HAP-1 (cell line): ENCODE measurements at places on chromosomes 16 and 17.

DNA sequence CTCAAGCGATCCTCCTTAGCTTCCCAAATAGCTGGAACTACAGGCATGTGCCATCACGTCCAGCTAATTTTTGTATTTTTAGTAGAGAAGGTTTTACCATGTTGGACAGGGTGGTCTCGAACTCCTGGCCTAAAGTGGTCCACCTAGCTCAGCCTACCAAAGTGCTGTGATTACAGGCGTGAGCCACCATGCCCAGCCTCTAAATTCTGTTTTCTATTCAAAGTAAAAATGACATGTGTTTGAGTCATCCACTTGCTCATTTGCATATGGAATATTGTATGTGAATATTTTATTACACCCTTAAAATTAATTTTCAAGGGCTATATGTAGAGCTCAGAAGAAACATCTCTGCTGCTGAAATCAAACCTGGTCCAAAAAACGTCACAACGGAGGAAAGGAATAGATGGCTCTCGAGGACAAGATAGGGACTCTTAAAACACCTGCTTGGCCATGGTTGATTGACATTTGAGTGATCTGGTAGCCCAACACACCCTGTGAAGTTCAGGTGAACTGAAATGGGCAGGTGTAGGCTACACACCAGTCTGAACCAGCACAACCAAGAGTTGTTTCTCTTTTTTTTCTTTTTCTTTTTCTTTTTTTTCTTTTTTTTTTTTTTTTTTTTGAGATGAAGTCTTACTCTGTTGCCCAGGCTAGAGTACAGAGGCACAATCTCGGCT, 51.1 kb downstream of the SF3B3 start:
- no peak for DNase-seq

GRCh38 chr16:64990101-64990500, 131.8 kb downstream of the CDH11 start:
- DNase-seq, result no peak

GRCh38 chr16:1688807-1689560, 10.9 kb downstream of the JPT2 start:
- DNase-seq, result no peak

DNA sequence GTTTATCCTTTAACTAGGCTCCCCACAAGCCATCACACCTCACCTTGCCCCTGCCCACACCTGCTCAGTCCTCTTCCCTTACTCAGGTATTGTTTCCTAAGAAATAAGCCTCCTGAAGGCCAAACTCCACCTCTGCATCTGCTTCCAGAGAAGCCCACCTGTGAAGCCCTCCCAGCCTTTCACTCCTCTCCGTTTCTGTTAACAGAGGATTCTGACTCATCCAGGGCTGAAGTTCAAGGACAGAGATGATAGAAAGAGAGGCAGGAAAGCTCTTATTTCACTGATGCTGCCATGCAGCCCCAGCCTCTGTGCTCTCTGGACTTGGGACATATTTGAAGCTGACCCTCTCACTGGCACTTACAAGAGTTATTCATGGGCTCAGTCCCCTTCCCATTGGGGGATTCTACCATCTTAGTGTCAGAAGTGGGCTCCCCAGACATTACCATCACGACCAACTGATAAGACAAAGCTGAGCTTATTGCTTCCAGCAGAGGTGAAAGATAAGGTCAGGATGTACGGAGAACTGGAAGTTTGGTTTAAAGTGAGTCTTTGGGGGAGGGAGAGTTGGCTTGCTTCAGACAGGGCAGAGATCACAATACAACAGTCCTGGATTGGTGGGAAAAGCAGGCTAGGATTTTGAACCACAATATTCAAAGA, 35.3 kb upstream of the XYLT2 start:
- DNase-seq, result no peak

DNA sequence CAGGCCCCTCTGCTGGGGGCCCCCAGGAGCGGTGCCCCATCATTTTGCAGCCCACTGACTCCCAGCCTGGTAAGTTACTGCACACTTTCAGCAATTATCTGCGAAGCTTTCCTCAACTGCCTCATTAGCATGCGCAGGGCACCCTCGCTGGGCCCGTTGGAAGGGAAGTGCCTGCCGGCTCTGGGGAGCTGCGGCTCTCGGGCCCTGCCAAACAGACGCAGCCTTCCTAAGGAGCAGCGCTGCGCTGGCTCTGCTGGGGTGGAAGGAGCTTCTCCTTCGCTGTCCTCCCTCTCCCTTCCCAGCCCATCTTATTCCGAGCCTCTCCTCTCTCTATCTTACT, 71.0 kb downstream of the RBBP6 start:
- peak; percentile 15 for DNase-seq

GRCh38 chr16:28538733-28539596, at the start of gene NUPR1:
Gene NUPR1 (minus strand): TSS chr16:28538974. CDS start chr16:28538907, 67 bp downstream.
- no peak for DNase-seq

DNA sequence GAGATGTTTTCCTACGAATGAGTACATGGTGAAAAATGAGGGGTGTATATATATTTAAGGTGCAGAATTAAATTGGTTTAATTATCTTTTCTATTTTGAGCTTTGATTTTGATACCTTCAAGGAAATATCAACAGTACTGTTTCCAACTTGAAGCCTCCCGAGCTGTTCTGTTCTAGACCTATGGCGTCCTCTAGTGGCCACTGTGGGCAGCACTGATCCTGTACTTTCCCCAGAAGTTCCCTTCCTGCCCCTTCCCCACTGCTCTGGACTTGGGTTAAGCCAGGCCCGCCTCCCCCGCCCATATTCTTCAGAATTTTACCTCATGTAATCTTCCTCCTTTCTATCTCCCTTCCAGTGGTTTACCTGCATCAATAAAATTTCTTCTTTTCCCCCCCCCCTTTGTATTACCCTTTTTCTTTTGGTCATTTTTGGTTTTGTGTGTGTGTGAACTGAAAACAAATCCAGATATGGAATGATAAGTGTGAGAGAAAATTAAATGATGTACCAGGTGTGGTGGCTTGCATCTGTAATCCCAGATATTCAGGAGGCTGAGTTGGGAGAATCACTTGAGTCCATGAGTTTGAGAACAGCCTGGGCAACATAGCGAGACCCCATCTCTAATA, 1643.5 kb downstream of the TP53TG3F start:
- DNase-seq, result no peak

GRCh38 chr17:80195671-80196529, 24.2 kb downstream of the SGSH start:
- DNase-seq, result no peak

DNA sequence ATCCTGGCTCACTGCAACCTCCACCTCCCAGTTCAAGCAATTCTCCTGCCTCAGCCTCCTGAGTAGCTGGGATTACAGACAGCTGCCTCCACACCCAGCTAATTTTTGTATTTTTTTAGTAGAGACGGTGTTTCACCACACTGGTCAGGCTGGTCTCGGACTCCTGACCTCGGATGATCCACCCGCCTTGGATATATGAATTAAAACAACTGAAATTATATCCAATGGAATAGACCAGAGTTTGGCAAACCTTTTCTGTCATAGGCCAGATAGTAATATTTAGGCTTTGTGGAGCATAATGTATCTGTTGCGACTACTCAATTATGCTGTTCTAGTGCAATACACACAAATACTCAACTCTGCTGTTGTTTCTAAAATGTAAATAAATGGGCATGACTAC, 93.8 kb upstream of the NACA2 start:
- DNase-seq, result no peak

DNA sequence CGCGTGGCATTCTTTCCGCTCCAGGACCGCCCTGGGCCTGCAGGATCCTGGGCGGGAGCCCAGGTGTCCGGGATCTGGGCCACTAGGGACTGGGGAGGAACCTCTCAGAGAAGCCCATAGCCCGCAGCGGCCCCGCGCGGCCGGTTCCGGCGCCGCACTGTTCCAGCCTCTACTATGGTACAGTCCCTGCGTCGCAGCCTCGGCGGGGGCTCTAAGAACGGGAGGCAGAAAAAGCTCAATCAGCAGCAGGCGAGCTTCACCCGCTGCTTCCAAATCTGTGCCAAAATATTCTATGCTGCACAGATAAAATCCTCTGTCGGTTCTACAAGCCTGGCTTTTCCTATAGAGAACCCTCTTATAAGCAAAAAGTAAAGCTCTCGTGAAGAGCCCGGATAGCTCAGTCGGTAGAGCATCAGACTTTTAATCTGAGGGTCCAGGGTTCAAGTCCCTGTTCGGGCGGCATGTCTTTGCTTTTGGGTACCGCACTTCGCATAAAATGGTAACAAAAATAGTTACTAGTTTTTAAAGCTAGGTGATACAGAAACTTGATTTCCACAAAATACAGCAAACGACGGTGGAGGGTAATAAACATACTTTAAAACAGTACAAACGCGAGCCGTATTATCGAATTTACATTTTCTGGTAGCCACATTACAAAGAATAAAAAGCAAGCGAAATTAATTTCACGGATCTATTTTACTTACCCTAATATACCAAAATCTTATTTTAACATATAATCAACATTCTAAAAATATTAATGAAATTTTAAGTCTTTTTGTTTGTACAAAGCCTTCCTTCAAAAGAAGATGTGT, 661 bp upstream of the ALOXE3 start:
- DNase-seq, result peak; percentile 95

GRCh38 chr17:49995055-49995738, at the start of gene DLX3:
Gene DLX3 (minus strand): TSS chr17:49995224. CDS start chr17:49994998, 226 bp downstream.
- peak; percentile 96 for DNase-seq

GRCh38 chr17:41462705-41463104, 4.5 kb downstream of the KRT32 start:
- no peak for DNase-seq

DNA sequence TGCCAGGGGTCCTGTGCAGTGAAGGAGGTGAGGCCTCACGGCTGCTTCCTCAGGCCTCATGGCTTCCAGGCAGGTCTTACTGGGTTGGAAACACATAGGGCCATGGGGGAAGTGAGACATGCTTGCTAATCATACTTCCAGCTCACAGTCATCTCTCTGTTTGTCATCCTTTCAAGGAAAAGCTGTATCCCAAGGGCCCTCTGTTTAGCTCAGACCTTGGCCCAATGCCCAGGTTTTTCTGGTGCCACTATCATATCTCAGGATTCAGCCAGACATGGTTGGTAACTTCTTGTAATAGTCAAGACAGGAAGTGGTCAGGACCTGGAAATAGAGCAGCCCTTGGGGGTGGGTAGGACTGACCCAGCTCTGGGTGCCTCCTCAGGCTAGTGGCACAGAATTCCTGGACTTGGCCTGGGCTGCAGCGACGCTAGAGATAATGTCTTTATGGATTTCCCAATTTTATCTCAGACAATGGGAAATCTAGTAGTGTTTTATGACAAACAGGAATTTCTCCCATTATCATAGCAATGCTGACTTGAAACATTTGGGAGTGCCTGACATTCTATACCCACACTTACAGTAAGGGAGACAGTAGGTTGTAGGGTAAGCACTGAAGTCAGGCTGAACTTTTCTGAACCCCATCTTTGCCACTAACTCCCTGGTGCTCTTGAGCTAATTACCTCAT, 13.5 kb upstream of the ITGB3 start:
- no peak for DNase-seq

- DNase-seq, result no peak
These were observed 251.4 kb downstream of the SOX9 start for GRCh38 chr17:72372185-72372584.

GRCh38 chr17:81164371-81165245, 699 bp upstream of the PVALEF start:
- no peak for DNase-seq

GRCh38 chr17:81120695-81121621, 44.3 kb upstream of the PVALEF start:
- DNase-seq, result no peak

- no peak for DNase-seq
These were observed 28.5 kb downstream of the CYTH1 start for GRCh38 chr17:78753316-78754250.

GRCh38 chr16:2895813-2896212, 12.8 kb downstream of the FLYWCH2 start:
- DNase-seq, result no peak

- DNase-seq, result no peak
These were observed 41.6 kb upstream of the HNF1B start for GRCh38 chr17:37786481-37786880.

- DNase-seq, result no peak
These were observed 105.8 kb upstream of the SDK2 start for GRCh38 chr17:73749928-73750605.

DNA sequence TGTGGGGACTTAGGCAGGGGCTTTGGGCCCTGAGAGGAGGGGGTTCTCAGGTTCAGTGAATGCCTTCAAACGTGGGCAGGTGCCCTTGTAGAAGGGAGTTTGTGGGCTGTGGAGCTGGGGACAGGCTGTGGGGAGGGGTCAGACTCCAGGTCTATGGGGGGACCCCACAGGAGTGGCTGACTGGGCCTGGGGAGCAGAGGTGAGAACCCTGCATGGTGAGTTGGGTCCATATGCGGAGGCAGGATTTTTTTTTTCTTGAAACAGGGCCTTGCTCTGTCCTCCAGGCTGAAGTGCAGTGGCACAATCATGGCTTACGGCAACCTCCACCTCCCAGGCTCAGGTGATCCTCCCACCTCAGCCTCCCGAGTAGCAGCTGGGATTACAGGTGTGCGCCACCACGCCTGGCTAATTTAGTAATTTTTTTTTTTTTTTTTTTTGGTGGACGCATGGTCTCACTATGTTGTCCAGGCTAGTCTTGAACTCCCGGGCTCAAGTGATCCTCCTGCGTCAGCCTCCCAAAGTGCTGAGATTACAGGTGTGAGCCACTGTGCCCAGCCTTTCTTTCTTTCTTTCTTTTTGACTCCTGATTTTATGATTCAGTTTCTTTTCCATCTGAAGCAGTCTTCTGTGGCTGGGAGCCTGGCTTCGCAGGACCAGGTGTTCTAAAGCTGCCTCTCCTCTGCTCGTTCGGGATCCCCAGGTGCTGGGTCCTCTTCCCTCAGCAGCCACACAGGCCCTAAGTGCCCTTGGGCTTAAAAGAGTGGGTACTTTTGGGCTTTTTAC, 19.0 kb upstream of the ADCY7 start:
- no peak for DNase-seq

DNA sequence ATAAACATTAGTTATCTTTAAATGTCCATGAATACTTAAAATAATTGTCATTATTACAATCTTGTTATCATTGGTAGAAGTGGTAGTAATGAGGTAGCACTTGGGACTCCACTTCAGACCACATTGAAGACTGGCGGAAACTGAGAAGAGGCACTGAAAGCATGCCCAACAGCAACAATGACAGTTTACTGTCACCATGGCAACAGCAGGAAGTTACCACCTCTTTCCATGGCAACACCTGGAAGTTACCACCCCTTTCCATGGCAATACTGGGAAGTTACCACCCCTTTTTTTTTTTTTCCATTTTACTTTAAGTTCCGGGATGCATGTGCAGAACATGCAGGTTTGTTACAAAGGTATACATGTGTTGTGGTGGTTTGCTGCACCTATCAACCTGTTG, 494.9 kb upstream of the RBFOX1 start:
- no peak for DNase-seq
